Mammary epithelial cell (primary cell): ENCODE measurements at places on chromosomes 2 and 18. TPM values are rescaled to one million over a fixed set of nuclear protein-coding genes. Genes with fewer than 3 reads are reported as not detected.

TFCP2L1 gene
- total RNA-seq, result 10.6 and 50.5 TPM in 2 replicates

ASIC4 gene
- 0.16 and 0.24 TPM in 2 replicates for total RNA-seq

GPR45 gene
- not detected for total RNA-seq

SERPINB13 gene
- 8.8 TPM for total RNA-seq

ACMSD gene
- 0.33 TPM for total RNA-seq
